ENCODE measurements at places on chromosomes 16 and 17. TPM values are rescaled to one million over a fixed set of nuclear protein-coding genes. Genes with fewer than 3 reads are reported as not detected.

The MNT gene
- polyA plus RNA-seq = 3.0 TPM

The KRTAP29-1 gene
- polyA plus RNA-seq = not detected

The EFNB3 gene
- not detected for polyA plus RNA-seq

The TAT gene
- not detected for polyA plus RNA-seq

The HYDIN gene
- not detected for polyA plus RNA-seq

The TBC1D3 gene
- polyA plus RNA-seq = not detected

The TCAP gene
- not detected for polyA plus RNA-seq

The CD300LG gene
- not detected for polyA plus RNA-seq

The DOC2B gene
- not detected for polyA plus RNA-seq

The CARD14 gene
- polyA plus RNA-seq = not detected

The WSCD1 gene
- not detected for polyA plus RNA-seq

The KIF18B gene
- 15.2 TPM for polyA plus RNA-seq

The CCDC200 gene
- polyA plus RNA-seq = 2.3 TPM

The EME1 gene
- 31.5 TPM for polyA plus RNA-seq

The HS3ST3B1 gene
- polyA plus RNA-seq = not detected

The SULT1A1 gene
- 0.23 TPM for polyA plus RNA-seq

The LRRC46 gene
- 1.1 TPM for polyA plus RNA-seq

The MYO18A gene
- polyA plus RNA-seq = 23.2 TPM

The INCA1 gene
- 1.1 TPM for polyA plus RNA-seq

The PFN1 gene
- polyA plus RNA-seq = 3,739 TPM

The EXOC7 gene
- 48.6 TPM for polyA plus RNA-seq

The LYRM9 gene
- polyA plus RNA-seq = 5.2 TPM

The ETV4 gene
- 1.9 TPM for polyA plus RNA-seq

The SLC35G6 gene
- polyA plus RNA-seq = 0.20 TPM

The TPSG1 gene
- polyA plus RNA-seq = not detected

The GRB2 gene
- 268 TPM for polyA plus RNA-seq

The ACOX1 gene
- polyA plus RNA-seq = 24.3 TPM

The HBA1 gene
- polyA plus RNA-seq = not detected

The CDRT15 gene
- polyA plus RNA-seq = 0.33 TPM

The GAS2L2 gene
- not detected for polyA plus RNA-seq

The ABCA6 gene
- polyA plus RNA-seq = 5.8 TPM

The KCNJ18 gene
- polyA plus RNA-seq = not detected

The NPIPA8 gene
- not detected for polyA plus RNA-seq

The MEOX1 gene
- polyA plus RNA-seq = 0.48 TPM

Measured in GM12878 (cell line).